ENCODE measurements at places on chromosomes 3 and 15.

DNA sequence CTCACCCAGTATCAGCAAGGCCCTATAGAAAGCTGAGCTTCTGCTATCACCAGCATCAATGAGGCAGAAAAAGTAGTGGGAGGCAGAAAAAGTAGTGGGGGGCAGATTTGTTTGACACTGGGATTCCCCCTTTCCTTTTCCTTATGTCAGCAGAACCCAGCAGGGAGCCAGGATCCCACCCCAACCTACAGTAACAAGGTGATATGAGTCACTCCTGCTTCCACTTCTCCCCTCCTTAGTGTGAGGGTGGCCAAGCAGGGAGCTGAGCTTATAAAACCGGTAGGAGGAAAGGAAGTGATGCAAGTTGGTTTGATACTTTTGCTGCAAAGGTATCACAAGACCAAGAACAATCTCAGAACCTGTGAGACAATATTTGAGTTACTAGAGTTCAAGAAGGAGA lies 128.7 kb downstream of the SCAPER start:
- no peak for DNase-seq

DNA sequence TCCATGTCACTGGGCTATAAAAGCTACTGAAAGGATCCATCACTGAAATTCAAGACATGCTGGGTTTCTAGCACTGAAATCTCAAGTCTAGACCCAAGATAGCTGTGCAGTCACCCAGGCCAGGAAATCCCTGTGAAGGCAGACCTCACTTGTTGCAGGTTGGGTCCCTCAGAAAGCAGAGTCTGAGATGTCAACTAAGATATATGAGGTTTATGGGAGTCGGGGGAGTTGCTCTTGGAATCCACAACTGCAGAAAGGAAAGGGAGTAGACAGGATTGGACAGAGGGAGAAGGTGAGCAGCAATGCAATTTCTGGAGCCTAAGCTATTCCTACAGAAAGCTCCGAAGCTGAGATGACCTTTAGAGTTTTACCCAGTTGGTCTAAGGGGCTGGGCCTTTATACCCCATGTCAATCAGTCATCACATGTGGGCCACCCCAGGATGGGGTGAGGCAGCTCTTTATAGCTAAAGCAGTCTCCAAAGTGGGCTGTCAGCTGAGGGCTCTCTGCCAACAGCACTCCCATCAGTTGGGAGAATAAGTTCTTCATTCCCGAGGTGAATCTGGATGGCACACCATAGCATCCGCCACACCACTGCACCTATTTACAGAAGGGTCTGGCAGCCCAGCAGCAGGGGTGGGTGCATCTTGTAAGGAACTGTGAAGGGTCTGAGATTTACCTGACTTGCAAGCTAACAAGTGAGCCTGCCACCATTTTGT lies 52.3 kb upstream of the ACVR2B start:
- DNase-seq = no peak

GRCh38 chr15:67241132-67241855 lies 13.2 kb downstream of the AAGAB start:
- no peak for DNase-seq

DNA sequence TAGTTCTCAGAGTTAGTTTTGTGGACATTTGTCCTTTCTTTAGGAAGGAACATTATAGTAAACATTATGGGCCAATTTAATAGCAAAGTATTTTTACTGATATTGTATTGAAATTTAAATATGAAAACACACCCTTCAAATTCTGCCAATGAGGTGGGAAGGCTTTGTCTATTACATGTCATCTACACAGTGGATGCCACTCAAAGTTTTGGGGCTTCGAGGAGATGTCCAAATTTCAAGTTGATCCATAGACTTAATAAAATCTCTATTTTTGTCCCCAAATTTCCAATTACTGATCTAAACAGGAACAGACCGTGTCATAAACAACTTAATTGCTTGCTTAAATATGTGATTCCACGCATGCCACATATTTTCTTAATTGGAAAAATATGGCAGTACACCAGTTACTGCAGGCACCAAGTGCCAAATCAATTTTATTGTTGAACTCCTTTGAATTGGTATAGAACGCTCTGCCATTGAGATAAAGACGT lies 1.7 kb downstream of the SHOX2 start:
- no peak for DNase-seq

DNA sequence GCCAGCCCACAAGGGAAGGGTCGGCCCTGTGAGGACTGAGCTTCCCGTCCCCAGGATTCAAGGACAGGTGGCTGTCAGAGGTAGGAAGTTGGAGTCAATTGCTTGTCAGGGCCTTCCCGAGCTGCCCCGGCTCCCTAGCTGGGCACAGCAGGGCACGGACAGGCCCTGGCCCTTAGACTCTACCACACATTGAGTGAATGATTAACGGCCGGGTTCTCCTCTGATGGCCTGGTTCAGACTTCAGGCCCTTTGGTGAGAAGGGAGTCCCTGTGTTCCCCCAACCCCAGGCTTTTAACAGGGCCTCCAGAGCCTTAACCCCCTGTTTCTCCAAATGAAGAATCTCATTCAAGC lies 16.4 kb upstream of the FGD5 start:
- no peak for DNase-seq

GRCh38 chr3:183911087-183911486 lies 26.4 kb upstream of the PARL start:
- no peak for DNase-seq

DNA sequence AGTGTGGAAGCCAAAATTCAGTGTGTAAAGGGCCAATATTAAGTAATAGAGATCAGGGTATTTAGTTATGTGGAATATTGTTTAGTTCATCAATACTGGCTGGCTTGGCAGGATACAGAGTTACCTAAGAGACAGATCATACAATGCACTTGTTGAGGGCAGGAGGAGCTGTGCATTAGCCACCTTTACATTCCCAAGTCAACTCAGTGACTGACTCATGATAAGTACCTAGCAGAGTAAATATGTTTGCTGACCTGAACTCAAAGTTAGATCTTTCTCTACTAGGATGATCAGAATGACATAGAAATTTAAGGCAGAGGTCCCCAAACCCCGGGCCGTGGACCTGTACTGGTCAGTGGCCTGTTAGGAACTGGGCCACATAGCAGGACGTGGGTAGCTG lies 3.5 kb upstream of the ABHD17C start:
- no peak for DNase-seq
